Stimulated activated CD8-positive, alpha-beta memory T cell treated with anti-CD3 and anti-CD28 coated beads, Interleukin-15, amount 100 ng/mL, for 4 hours (primary cell): ENCODE measurements at places on chromosomes 16 and 17.

- no peak for DNase-seq
These were observed 29.1 kb downstream of the CRHR1 start for GRCh38 chr17:45813048-45813725.

- DNase-seq: no peak
These were observed 89.3 kb downstream of the RPGRIP1L start for GRCh38 chr16:53614346-53614745.

DNA sequence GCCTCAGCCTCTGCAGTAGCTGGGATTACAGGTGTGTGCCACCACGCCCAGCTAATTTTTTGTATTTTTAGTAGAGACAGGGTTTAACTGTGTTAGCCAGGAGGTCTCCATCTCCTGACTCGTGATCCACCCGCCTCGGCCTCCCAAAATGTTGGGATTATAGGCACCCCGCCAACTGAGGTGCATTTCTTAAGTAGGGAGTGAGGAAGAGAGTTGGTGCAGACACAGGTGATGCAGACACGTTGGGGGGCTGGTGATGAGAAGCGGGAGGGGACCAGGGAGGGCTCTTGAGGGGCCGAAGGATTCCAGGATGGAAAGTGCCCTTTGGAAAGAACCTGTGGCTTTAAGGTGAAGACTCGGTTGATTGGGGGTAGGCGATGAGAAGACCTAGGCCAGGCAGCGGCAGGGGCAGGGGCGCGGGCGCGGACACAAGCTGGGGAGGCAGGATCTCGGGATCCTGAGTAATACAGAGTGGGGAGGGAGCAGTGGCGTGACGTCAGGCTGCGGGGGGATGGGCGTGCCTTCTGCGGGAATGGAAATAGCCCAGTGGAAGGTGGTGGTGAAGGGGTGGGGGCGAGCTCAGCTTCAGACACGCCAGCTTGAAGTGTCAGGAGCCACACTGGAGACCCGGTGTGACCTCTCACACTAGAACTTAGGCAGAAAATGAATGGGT lies 2.5 kb upstream of the ATP6V0C start:
- DNase-seq: no peak

DNA sequence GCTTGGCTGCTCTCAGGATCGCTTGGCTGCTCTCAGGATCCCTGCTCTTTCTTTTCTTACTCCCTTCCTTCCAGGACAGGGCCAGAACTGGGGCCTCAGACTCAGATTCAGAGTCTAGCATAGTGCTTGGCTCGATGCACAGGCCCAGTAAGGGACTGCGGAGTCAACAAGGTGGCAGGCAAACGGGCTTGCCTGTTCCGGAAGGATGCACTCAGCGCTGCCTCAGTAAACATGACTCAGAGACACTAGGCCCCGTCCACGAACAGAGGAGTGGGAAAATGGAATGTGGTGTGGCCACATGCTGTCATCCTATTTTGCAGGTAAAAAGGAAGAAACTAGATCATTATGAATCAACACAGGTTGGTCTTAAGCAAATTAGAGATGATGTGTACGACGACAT lies 9.8 kb downstream of the SPHK1 start:
- DNase-seq: no peak

- DNase-seq: no peak
These were observed 9.9 kb upstream of the METRNL start for GRCh38 chr17:83069571-83069906.

GRCh38 chr16:88617268-88618031 lies 20.9 kb upstream of the IL17C start:
- DNase-seq: no peak

GRCh38 chr16:88780142-88781062 lies 4.6 kb downstream of the PIEZO1 start:
- DNase-seq: no peak

DNA sequence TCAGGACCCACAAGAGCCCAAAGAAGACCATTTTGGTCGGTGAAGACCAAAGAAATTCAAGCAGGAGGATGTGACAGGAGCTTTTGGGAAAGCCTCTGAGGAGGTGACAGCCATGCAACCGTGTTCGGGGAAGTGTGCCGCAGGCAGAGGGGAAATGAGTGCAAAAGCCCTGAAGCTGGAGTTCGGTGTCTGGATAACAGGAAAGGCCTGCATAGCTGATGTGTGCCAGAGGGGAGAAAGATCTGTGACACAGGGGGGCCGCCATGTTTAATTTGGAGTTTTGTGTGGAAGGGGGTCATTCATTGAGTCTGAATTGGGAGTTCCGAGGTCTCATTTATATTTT lies 870 bp upstream of the ZC3H7A start:
- no peak for DNase-seq

DNA sequence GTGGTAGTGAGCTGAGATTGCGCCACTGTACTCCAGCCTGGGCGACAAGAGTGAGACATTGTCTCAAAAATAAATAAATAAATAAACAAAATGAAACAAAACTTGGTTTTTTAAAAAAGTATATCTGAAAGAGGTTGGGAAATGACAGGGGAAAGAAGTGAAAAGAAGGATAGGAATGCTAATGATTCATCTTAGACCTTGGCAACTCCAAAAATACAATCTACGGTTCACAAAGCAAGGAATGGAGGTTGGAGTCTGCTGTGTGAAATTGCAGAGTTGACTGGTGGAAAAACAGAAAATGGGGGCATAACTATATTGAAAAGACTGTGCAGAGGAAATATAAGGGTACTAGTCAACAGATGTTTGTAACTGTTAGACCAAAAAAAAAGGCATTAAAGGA lies 40.0 kb upstream of the CD300E start:
- no peak for DNase-seq

GRCh38 chr17:81582341-81582740 lies 30.2 kb upstream of the FAAP100 start:
- no peak for DNase-seq

- no peak for DNase-seq
These were observed 1.1 kb upstream of the XYLT1 start for GRCh38 chr16:17471719-17472461.

DNA sequence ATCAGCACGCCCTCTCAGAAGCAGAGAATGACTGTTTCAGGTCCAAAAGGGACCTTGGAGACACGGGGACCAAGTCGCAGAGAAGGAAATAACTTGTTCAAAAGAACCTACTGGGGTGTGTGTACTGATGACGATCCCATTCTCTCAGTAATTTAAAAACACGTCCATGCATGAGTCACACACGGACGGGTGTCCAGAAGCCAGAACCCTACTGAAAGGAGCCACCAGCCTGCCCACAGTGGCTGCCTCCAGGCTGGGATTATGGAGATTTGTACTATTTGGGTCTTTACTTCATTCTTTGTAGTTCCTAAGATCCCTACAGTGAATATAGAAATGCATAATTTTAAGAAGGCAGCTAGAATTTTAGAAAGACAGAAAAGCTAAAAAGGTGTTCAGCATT lies 27.8 kb downstream of the TMEM204 start:
- no peak for DNase-seq

DNA sequence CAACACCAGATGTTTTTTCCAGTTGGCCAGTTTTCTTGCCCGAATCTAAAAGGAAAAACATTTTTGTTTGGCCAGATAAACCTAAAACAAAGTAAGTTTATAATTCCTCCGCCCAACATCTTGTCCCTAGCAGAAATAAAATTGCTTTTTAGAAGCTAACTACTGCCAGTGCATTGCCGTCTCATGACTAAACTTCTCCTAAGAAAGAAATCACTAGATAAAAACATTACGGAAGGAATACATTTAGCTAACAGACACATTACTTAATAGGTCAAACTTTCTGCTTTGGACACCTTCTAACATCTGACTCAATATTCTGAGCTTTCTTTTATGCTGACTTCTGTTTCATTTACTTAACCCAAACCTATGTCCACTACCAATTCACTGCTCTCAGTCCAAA lies 36.2 kb downstream of the FBXL20 start:
- no peak for DNase-seq

DNA sequence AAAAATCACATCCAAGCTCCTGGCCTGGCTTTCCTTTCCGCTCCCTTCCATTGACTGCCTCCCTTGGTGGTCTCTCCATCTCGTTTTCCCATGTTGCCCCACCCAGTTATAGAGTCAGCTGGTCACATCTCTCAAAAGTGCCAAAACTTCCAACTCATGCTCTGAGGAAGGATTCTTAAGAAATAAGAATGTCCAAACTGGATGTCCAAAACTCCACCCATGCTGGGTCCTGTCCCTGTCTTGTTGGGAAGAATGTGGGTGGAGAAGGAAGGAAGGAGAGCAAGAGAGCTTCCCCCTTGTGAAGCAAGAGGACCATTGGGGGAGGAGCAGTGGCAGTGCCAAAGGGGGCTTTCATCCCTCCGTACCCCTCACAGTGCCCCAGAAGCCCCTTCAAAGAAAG lies 44.6 kb upstream of the MAP3K14 start:
- DNase-seq: no peak

GRCh38 chr16:60110531-60110930 lies 1376.4 kb upstream of the GOT2 start:
- DNase-seq: no peak

- DNase-seq: no peak
These were observed 195.8 kb downstream of the KCNJ2 start for GRCh38 chr17:70365091-70365583.

DNA sequence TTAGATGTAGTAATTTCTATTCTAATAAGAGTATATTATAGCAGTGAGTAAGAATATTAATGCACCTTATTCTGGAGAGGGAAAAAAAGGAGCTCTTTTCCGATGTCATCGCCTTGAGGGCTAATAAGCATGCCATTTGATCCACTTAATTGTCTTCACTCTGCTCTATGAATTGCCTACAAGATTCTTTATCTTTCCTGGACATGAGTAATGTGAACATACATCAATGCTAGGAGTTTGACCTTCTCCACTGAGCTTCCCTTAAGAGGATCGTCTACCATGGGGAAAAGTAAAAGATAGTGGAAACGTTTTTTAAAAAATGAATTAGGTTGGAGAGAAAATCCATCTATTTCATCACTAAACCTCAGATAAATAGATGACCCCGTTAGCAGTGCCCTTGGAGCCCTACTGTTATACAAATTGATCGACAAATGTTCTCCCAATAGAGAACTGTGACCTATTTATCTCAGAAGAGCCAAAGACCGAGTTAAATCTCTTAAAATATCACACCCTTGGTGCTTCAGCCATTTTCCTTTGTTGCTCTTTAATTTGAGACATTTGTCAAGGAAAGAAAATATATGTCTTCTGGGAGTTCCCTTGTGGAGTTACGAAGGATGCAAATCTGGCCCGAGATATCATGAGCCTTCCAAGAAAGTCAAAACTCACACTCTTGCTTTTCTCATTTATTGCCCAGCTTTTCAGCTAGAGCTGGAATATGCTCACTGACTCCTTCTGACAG lies 898.5 kb downstream of the KCNJ2 start:
- DNase-seq: no peak
